ENCODE measurements at places on chromosomes 2 and 18. TPM values are rescaled to one million over a fixed set of nuclear protein-coding genes. Genes with fewer than 3 reads are reported as not detected.

ZNF385B gene
- total RNA-seq = 0.11 TPM

REEP1 gene
- total RNA-seq = 1.8 TPM

UBE2F gene
- total RNA-seq = 36.4 TPM

MROH2A gene
- total RNA-seq = not detected

SOX11 gene
- 46.2 TPM for total RNA-seq

CXCR4 gene
- total RNA-seq = 1.5 TPM

YIPF4 gene
- total RNA-seq = 43.4 TPM

GRCh38 chr2:11127761-11128160 lies 27.5 kb upstream of the SLC66A3 start:
- DNase-seq = no peak

DNA sequence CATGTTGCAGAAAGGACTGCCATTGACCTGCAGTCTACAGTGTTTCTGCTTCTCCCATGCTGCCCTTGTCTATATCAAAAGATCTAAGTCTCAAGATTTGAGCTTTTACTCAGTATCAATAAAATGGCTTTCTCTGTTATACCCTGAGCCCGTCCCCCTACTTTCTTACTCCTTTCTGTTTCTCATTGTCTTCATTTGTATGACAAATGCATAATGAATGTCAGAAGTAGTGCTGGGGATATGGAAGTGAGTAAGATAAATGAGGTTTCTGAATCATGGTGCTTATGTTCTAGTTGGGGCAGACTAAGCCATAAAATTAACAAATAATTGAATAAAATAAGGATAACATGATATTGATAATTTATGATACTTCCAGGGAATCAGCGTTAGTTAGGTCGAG lies 128.6 kb downstream of the PARD3B start:
- no peak for DNase-seq

DNA sequence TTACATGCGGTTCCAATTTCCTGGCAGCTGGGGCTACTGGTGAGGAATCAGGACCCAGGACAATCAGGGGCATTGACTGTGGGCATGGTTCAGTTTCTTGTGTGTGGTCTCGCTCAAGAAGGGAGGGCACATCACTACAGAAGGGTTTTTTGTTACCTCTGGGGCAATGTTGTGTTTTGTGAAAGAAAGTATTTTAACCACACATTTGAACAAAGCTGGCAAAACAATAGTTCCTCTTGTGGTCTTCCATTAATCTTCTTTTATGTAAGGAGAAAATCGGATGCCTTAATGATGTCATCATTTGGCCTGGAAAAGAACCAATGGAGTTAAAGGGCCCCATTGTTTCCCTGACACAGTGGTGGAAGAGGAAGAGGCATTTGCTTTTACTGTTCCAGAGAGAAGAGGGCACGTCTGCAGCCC lies 197.4 kb downstream of the SH3BP4 start:
- DNase-seq = no peak

GRCh38 chr18:80147037-80147417 lies 38.0 kb downstream of the ADNP2 start:
- DNase-seq = no peak

GRCh38 chr2:854460-854859 lies 96.2 kb upstream of the SNTG2 start:
- peak; percentile 58 for DNase-seq

DNA sequence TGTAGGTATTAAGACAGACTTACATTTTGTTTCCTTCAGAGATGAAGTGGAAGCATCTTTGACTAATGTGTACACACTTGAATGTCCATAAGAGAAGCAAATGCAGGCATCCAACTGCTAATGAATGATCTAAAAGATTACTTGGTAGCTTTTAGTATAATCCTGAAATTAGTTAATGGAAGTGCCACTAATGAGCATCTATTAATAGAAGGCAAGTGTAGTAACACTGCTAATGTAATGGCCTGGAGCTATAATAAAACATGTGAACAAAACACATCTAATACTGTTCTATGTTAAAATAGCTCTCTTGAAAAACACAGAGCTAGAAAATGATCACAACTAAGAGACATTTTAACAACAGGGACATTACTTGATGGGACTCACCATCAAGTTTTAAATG lies 225.3 kb downstream of the SLC8A1 start:
- DNase-seq = no peak

GRCh38 chr2:163709270-163709669 lies 26.5 kb downstream of the FIGN start:
- no peak for DNase-seq

DNA sequence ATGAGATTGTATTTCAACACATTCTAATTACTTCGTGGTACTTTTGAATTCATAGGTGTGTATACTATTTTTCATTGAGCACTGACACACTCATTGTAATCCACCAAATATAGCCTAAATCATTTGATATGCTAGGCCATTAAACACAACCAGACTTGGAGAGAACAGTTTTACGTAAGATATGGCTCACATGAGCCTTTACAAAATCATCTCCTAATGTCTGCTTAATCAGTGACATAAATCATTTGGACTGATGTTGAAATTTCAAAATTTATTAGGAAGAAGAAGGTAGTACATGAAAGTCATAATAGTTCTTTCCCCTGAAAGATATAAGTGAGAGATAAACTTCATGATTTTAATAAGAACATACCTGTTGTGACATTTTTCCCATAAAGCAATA lies 550.2 kb upstream of the LINC00305 start:
- DNase-seq = no peak

GRCh38 chr2:120300385-120300784 lies 45.6 kb upstream of the INHBB start:
- DNase-seq = no peak

GRCh38 chr2:20957788-20958525 lies 85.9 kb downstream of the APOB start:
- no peak for DNase-seq

- no peak for DNase-seq
Measured at GRCh38 chr18:8967573-8967972, 134.9 kb upstream of the NDUFV2 start.

DNA sequence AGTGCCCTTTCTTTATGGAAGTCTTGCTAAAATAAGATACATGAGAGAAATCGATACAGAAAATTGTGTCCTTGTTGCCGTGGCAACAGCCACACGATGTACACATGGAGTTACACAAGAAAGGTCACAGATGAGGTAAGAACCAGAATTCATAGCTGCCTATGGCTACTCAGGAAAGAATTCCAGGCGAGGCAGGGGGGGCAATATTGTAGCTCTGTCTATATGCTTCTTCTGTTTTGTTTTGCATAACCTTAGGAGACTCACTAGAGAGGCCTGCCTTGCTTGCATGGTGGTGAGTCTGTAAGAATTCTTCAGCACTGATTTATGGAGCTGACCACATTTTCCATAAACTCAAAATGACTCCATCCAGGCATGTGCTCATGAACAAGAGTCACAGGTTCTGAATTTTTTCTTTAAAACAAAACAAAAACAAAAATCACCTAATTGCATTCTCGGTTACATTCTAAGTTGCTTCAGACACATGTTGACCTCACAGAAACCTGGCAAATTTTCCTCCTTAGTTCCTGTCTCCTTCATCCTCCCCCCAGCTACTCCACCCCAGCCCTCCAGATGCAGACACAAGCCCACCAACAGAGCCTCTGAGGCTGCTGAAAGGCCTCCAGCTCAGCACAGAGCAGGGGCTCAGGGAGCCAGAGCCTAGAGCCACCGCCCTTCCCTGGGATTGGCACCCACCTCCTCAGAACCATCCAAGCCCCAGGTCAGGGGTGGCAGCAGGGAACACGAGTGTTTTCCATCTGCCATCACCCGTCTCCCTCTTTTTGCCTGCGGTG lies 183.5 kb downstream of the ANTXR1 start:
- DNase-seq = no peak

DNA sequence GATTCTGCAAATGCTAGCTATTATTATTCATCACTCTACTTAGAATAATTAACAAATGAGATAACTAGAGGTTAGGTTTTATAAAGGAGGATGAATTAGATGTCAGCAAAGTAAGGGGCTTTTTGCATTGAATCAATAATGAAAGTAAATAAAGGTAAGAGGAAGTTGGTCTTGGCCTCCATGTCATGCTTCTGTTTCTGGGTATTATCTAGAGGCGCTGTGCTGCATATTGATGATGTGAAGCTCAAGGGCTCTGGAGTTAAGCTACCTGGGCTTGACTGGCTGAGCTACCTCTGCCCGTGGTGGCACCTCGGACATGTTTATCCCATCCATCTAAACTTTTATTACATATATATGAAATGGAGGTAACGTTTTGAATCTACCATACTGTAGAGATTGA lies 350.9 kb downstream of the PARD3B start:
- no peak for DNase-seq

DNA sequence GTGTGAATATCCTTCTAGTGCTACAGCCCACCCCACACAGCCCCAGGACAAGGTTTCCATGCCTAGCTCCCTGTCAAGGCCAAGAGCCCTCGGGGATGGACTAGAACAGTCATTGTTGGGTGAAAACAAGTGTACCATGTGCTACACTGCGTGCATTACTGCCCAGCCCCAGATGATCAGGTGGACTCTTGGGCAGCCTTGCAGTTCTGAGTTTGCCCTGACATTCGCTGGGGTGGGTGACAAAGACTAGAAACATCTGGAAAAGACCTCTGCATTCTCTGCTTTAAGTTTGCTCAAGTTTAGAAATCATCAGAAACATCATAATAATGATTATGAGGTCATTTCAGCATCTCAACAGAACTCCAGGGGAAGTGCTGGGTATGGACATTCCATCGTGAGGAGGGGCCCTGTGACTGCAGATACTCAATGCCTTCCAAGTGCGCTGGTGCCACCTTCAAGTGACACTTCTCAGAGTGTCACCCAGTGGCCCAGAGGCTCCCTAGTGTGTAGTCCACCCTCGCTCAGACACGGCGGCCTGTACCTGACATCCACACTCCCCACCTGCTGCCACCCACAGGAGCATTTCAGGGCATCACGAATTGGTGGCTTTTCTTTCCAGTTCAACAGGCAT lies 5.3 kb upstream of the PXDN start:
- no peak for DNase-seq

- DNase-seq = no peak
Measured at GRCh38 chr18:67520351-67520921, 3.9 kb upstream of the DSEL start.

- no peak for DNase-seq
Measured at GRCh38 chr2:34317797-34318196, 718.7 kb upstream of the FAM98A start.
